AG20443 (cell line): ENCODE measurements at places on chromosomes 16 and 17.

DNA sequence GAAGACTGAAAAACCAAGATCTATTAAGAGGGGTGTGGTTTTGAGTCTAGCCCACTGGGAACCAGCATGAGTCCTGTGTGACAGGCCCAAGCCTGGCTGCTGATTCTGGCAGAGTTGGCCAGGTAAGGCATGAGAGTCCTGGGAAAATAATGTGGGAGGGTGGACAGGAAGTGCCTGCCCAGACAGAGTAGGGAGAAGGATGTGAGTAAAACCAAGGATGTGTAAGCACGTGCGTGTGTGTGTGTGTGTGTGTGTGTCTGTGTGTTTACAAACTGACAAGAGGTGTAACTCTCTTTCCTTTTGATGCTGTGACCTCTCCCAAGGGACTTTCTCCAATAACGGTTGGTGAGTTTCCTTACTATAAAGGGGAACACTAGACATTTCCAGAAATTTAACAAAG, 15.6 kb upstream of the TEX2 start:
- no peak for DNase-seq

DNA sequence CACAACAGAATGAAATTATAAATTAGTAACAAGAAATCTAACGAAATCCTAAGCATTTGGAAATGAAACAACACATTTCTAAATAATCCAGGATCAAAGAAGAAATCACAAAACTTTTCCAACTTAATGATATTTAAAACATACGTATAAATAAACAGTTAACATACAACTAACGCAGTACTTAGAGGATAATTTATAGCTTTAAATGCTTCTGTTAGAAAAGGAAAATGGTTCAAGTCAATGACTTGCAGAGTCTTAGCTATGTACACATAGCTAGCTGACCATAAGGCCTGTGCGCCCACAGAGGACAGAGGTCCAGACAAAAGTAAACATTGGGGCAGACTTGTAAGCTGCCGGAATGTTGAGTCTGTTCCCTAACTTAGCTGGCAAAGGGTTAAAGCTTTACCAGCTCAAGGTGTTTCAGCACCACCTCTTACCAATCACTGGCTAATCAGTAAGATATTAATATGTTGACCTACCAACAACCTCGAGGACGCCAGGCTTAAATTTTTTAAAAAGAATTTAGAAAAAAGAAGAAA, 84.6 kb downstream of the PARN start:
- no peak for DNase-seq

DNA sequence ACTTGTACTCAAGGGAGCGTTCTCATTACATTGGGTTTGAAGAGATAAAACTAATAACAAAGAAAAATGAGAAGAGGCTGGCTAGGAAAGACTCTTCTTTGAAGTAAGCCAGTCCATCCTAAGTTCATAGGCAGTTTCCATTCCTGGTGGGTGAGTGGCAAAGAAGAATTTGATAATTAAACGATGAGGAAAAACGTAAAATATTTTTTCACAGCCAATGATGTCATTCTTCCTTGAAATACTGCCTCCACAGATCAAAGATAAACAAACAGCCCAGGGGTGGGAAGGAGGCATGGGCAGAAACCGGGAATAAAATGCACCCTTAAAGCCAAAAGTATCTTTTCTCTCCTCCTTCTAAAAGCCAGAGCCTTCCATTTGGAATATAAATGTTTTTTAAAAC, 346.6 kb downstream of the PMP22 start:
- peak; percentile 36 for DNase-seq

- DNase-seq, result no peak
Observed at GRCh38 chr17:82812058-82812457, 27.8 kb downstream of the ZNF750 start.

GRCh38 chr16:52932321-52932720, 120.4 kb downstream of the CHD9NB start:
- DNase-seq, result no peak

DNA sequence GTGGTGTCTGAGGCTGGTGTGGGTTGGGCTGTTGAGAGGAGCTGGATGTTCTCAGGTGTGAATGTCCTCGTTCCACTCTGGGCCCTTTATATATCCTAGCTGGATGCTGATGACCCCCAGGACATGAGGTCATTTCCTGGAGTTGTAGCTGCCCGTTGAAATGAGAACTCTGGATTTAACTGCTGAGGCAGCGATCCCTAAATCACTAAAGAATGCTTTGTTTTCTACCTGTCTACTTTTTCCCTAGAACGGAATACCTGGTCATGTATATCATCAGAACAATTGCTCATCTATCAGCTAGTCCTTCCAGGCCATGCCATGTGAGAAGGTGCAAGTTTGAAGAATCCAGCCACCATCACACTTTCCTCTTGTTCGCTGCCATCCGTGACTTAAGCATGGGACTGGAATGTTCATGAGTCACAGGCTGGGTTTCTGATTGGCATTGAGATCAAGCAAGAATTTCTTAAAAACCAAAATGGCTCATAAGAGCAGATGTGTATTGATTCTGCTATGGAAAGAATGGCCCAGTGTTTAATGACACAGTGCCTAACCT, at the start of gene KRTAP2-3:
KRTAP2-3 (minus strand) TSS at position 63 of the 553 bp plus-strand sequence. CDS start 64 bp downstream, outside the sequence.
- DNase-seq, result peak; percentile 71

- DNase-seq, result peak; percentile 90
Observed at GRCh38 chr17:49997773-49998703, 3.0 kb upstream of the DLX3 start.

GRCh38 chr17:44751806-44752205, 7.0 kb upstream of the ADAM11 start:
- no peak for DNase-seq

DNA sequence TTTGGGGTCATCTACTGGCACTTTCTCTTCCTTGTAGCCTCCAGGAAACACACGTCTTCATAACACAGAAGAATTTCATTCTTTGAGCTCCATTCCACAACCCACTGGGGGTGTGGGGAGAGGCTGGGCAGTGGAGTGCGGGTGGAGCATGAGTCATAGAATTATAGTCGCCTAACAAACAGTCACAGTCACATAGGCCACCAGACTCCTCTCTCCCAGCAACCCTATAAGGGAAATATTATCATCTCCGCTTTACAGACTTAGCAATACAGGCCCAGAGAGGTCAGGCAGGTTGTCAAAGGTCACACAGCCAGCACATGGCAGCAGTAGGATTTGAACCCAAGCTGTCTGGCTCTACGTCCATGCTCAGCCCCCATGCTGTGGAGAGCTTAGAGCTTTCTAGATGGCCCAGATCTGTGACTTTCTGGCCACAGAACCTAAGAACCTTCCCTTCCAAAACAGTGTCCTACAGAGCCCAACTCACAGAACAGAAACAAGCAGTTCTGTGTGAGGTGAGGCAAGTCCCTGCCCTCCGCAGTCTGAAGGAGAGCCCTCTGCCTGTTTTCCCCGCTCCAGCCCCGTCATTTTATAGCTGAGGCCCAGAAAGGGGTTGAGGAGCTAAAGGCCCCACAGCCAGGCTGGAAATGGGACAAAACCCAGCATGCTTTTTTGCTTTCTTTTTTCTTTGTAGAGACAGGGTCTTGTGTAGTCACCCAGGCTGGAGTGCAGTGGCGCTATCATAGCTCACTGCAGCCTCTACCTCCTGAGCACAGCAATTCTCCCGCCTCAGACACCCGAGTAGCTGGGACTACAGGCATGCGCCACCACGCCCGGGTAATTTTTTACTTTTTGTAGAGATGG, 10.7 kb upstream of the LITAF start:
- DNase-seq, result peak; percentile 64

DNA sequence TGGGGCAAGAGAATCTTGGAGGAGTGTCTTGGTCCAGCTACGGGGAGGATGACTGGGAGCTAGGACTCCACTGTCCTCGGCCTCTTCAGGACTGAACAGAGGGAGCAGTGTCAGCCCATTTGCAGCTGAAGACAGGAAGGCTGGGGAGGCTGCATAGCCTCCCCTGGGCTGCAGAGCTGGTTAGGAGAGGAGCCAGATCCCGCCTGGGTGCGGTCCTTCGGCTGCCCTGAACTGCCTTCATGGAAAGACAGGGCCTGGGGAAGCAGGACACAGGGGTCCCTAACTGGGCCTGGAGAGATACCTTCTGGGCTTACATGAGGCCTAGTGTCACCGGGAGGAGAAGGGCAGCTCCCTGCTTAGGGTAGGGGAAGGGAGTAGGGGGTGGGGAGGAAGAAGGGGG, 26.6 kb downstream of the UNC13D start:
- DNase-seq, result no peak

GRCh38 chr16:67034487-67034886, 5.5 kb downstream of the CBFB start:
- no peak for DNase-seq

DNA sequence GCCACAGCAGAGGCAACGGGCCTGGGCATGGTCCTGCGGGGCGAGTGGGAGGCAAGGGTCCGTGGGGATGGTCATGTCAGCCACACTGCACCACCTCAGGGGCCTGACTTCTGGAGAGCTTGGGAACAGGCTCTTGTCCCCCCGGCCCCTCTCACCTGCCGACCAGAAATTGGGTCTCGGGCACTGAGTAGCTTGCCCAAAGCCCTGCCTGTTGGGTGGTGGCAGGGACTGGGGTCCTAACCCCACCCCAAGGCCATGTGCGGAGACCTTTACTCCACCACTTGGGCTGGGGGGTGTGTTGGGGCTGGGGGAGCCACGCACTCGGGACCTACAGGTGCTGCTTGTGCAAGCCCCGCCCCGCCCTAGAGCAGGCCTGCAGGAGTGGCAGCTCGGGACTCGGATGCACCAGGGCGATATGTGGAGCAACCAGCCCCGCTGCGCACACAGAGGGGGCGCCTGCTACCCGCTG, 24.2 kb upstream of the CHMP6 start:
- DNase-seq, result no peak

- no peak for DNase-seq
Observed at GRCh38 chr16:14056970-14057369, 14.1 kb upstream of the MRTFB start.

GRCh38 chr17:49110509-49110908, 22.1 kb upstream of the B4GALNT2 start:
- no peak for DNase-seq
